Stimulated activated CD8-positive, alpha-beta memory T cell treated with anti-CD3 and anti-CD28 coated beads, Interleukin-4, amount 100 ng/mL, for 4 hours (primary cell): ENCODE measurements at places on chromosomes 5 and 9.

- DNase-seq, result no peak
These were observed 49.0 kb upstream of the FOXI1 start for GRCh38 chr5:170056561-170057267.

GRCh38 chr9:108786322-108786721 is 69.5 kb downstream of the ACTL7B start:
- DNase-seq, result no peak

- DNase-seq, result no peak
These were observed 60.4 kb upstream of the CTSL start for GRCh38 chr9:87665505-87665904.

- DNase-seq, result no peak
These were observed 26.2 kb upstream of the ACOT12 start for GRCh38 chr5:81420039-81420667.

DNA sequence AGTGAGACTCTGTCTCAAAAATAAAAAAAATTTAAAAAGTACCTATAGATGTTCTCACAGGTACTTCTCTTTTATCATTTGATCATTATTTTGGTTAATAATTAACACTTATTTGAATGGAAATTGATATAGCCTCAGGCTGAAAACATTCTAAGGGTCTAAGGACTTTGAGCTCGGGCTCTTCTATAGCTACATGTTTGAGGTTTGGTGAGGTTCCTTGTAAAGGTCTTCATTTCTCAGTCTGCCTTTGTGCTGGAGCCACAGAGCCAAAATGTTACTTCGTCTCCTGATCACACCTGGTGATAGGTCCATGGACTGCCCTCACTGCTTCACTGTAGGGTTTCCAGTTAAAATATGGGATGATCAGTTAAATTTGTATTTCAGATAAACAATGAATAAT is 22.6 kb downstream of the ARHGEF37 start:
- DNase-seq, result no peak
